NCI-H2081 (cell line): ENCODE measurements at places on chromosomes 4 and X.

- no peak for DNase-seq
These were observed 259.8 kb downstream of the KCNIP4 start for GRCh38 chr4:21688596-21689265.

DNA sequence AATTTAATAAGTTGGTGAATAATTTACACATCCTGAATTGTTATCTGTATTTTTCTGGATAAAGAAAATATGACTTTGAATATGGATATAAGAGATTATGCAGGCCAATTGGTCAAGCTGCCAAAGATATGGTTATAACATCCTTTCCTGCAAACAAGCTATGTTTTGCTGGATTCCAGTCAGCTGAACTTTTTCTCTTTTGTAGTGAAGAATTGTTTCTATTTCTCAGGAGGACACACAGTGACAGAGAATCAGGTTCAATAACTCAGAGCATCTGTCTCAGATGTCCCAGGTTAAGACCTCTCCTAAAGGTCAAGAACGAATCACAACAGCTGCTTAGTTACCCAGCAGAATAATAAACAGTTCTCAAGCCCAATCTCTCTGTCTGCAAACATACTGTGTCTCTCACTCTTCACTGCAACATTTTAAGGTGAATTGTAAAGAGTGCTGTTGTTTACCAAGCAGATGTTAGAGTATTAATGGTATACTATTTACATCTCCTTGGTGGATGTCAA is 189.5 kb upstream of the ANKRD50 start:
- DNase-seq: no peak

DNA sequence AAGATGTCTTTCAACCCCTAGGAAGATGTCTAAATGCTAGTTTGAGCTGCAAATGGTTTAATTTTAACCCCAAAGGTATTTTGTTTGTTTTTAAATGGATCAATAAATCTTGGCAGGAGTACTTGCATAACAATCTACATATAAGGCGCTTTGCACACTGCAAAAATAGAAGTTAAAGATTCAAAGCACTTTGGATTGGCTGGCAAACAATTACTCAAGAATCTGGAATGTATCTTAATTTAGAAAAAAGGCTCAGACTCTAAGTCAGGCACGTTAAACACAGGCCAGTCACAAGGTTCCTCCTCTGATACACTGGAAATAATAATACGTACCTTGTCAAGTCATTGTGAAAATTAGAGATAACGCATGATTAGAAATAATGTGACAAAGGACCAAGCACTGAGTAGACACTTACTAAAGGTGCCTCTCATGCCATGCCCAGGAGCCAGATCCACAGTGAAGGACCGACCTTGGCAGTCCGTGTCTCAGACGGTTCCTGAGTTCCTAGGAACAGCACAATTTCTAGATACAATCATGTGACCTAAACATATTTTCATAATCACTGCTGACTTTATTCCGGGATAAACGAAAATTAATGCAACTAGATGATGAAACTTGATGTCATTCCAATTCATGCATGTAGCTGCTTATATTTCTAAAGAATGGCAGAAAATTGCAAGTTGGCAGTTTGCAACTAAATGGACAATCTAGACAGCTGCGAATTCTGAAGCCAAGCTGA is 49.6 kb downstream of the PROM1 start:
- no peak for DNase-seq

DNA sequence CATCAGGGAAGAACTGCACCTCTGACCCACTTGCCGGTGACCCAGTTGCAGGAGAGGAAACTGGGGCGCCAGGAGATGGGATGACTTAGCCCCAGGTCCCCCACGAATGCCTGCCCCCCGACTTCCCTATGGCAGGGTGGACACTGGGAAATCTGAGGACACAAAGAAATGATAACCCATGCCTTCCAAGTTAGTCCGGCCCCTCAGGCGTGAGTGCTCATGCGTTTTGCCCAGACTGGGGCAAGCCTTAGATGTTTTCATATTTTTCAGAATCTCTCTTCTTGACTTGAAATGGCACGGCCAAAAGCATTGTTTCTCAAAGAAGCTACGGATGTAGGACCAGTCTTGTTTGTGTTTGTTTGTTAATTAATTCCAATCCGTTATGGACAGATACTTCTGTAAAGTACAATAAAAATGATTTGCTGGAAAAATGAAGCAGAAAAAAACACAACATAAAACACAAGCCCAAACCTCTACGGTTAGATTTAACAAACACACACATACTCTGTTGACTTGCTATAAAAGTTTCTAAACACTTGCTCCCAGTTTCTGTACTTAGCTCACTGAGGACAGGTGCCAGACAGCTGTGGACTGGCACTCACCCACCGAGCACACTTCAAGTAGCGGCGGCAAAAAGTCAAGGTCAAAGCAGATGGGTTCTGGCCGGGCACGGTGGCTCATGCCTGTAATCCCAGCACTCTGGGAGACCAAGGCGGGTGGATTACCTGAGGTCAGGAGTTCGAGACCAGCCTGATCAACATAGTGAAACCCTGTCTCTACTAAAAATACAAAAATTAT is 341.5 kb downstream of the BCOR start:
- no peak for DNase-seq

- DNase-seq: no peak
These were observed 104.1 kb downstream of the C4orf51 start for GRCh38 chr4:145784036-145784435.

- DNase-seq: no peak
These were observed 38.7 kb downstream of the KDM5C start for GRCh38 chrX:53186351-53186750.

- DNase-seq: no peak
These were observed 187.2 kb downstream of the FBXW7 start for GRCh38 chr4:152348670-152349069.

- DNase-seq: no peak
These were observed 269.3 kb downstream of the PCDH7 start for GRCh38 chr4:30989508-30989907.

GRCh38 chrX:154368630-154369448 is 5.6 kb downstream of the FLNA start:
- DNase-seq: peak; percentile 35

DNA sequence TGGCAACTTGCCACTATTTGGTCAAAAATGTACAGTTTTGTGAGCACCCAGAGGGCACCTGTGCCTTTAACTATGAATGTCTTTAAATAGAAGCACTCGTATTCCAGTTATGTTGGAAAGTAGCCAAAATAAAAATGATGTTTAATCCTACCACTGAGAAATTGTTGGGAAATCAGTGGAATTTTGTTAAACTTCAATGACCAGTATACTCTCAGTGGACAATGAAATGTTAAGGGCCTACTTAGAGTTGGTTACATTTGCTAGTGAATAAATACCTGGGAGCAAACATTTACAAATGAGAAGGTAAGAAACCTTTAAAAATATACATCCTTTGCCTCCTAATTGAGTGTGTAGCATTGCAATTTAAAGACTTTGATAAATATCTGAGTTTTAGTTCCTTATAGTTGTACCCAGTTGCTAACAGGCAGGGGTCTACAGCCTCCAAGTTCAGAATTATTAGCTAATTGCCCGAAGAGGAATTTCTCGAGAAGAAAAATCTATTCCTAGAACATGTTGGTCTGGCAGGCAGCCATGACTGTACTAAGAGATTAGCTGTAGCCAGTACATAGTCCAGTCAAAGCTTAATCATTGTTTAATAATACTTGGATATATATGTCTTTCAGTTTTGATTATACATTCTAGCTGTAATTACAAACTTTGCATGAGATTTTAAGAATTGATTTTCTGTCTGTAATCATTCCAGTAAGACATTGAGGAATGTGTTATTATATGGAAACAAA is 93.2 kb downstream of the IL1RAPL2 start:
- no peak for DNase-seq

DNA sequence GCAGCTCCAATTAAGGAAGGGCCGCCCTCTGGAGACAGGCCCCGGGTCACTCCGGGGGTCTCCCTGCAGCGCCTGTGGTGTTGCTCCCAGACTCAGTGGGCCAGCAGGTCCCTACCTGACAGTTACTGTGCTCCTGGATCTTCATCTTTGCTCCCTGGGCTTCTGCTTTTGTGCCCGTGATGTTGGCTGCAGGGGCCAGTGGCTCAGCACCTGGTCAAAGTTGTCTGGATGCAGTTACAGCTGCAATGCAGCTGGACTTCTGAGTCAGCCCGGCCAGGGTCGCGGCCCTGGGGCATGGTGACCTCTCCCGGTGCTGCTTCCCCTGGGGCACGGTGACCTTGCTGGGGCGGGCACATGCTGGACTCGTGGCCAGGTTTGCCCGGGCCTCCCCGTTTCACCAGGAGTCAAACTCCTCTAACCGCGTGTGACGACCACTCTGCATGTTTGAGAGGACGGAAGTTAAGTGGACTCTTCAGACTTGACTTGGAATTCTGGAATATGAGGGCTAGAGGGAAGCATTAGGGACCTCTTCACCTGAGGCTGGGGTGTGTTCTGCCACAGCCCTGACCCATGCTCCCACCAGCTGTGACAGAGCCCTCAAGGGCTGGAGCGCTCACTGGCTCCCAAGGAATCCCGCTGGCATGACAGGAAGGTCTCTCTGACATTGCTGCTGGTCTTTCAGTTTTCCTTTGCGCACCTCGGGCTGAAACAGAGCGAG is 3.7 kb downstream of the CTAG2 start:
- DNase-seq: no peak

GRCh38 chrX:22629105-22629725 is 356.5 kb downstream of the CBLL2 start:
- no peak for DNase-seq

DNA sequence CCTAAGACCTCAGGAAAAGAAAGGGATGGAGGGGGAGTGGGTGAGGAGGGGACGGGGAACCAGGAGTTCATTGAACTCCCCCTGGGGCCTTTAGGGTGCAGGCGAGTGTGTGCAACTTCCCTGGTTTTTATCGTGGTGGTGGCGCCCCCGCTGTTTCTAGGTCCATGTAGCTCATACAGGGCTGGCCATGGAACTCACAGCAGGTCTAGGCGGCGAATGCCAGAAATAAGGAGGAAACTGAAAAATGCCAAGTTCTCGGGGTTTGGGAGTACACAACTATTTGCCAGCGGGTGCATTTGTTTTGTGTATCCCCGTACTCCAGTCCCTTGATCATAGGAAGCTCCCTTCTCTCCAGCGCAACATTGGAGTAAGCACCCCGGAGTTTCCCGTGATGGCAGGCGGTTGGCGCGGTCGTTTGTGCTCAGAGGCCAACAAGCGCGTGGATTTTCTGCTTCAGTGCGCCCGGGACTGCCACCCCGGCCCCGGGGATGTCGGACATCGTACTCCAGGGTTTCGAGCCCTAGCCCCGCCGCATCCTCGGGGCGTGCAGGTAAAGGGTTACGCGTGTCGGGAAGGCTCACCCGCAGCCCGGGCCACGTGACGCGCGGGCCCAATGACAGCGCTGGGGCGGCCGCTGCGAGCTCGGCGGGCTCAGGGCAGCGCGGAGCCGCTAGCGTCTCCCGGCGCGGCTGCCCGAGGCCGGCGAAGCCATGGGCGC is 208.9 kb downstream of the NWD2 start:
- DNase-seq: peak; percentile 74

DNA sequence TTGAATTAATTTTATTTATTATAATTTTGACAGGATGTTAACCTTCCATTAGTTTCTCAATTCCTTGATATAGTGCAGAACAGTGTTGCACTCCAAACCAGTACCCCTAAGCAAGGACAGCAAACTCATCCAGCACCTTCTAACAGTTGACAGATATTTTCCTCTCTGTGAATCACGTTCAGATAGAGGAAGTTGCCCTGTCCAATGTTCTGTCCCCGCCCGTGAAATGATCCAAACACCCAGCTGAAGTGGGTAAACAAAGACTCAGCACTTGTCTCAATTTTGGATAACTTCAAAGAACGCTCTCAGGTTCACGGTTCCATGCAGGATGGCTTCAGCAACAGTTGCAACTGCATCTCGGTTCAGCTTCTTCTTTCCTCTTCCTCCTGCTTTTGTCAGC is 1240.0 kb upstream of the ADGRL3 start:
- DNase-seq: no peak

DNA sequence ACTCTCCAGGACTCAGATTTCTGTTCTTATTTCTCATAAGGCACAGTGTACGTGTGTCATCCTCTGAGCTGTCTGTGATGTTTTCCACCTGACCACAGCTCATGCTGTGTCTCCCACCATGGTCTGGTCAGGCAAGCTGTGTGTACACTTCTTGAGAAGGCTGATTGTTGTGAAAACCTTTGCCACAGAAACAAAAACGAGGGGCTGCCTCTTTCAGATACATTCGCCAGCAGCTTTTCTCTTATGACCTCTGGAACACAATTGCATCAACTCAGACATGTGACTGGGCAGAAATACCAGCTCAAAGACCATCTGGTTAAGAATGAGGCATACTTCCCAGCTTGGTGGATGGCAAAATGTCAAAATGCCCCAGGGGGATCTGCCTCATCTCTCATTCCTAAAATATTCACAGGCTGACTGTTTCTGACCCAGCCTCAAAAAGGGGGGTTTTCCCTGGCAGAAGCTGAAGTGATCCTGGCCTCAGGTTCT is 46.1 kb downstream of the PGRMC2 start:
- DNase-seq: no peak
